ENCODE measurements at places on chromosomes 11 and 22.

GRCh38 chr11:2428322-2428795 lies 16.0 kb downstream of the TRPM5 start:
- no peak for DNase-seq

DNA sequence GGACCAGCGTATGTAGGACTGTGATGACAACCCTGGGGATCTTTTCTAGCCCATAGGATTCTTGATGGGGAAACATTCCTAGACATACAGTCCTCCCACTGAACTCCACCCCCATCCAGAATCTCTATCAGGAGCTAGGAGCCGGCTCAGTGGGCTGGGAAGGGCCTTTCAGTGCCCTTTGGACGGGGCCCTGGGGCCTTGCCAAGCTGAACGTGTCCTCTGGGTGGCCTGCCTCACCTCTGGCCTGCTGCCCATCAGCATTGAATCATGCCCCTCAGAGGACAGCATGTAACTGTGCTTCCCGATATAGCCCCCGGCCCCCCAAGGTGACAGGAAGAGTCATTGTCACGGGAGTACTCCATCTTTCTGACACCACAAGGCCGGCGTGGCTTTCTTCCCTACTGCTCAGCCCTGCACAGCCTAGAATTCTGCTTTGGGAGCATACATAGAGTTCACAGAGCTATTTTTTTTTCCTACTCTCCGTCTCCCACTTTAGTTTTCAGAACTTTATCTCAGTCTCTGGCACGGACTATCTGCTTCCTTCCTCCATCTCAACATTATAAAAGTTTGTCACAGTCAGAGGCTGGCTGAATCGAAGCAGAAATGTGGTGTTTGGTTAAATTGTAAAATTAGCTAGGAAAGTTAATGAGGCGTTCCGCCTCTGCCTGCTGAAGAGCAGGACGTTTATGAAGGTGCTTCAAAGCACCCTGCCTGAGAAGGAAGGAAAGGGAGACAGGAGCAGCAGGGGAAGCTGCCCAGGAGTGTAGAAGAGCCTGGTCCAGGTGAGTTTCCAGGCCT lies 111.9 kb downstream of the ZBTB16 start:
- no peak for DNase-seq

GRCh38 chr22:19853058-19853878 lies 1.4 kb downstream of the GNB1L start:
- no peak for DNase-seq

DNA sequence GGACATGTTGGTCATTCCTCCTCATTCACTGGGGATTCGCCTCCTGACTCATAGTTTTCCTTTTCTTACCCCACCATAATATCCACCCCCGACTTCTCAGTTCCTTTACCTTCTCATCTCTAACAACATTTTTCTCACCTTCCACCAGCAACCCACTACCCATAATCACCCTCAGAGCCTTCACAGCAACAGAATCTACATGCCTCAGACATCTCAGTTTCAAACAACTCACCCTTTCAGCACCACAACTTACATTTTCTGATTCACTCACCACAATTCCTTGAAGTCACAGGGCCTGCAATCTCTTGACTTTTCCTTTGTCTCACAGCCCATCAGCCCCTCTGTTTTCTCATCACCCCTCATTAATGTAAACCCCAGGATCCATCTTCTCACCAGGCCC lies 2.3 kb upstream of the MTNR1B start:
- DNase-seq = no peak

GRCh38 chr11:113591117-113591516 lies 115.0 kb downstream of the TMPRSS5 start:
- no peak for DNase-seq

GRCh38 chr11:118136801-118137200 lies 15.8 kb downstream of the SCN4B start:
- no peak for DNase-seq

- no peak for DNase-seq
Observed at GRCh38 chr11:115314330-115314920, 189.8 kb downstream of the CADM1 start.

- no peak for DNase-seq
Observed at GRCh38 chr11:16841984-16842383, 103.5 kb downstream of the C11orf58 start.

- DNase-seq = no peak
Observed at GRCh38 chr11:70091638-70092037, 13.5 kb downstream of the ANO1 start.

- no peak for DNase-seq
Observed at GRCh38 chr11:1126935-1127663, 30.7 kb upstream of the MUC5AC start.

- no peak for DNase-seq
Observed at GRCh38 chr11:64249038-64249437, 2.3 kb upstream of the PLCB3 start.

- no peak for DNase-seq
Observed at GRCh38 chr11:120714438-120714837, 202.9 kb downstream of the GRIK4 start.

DNA sequence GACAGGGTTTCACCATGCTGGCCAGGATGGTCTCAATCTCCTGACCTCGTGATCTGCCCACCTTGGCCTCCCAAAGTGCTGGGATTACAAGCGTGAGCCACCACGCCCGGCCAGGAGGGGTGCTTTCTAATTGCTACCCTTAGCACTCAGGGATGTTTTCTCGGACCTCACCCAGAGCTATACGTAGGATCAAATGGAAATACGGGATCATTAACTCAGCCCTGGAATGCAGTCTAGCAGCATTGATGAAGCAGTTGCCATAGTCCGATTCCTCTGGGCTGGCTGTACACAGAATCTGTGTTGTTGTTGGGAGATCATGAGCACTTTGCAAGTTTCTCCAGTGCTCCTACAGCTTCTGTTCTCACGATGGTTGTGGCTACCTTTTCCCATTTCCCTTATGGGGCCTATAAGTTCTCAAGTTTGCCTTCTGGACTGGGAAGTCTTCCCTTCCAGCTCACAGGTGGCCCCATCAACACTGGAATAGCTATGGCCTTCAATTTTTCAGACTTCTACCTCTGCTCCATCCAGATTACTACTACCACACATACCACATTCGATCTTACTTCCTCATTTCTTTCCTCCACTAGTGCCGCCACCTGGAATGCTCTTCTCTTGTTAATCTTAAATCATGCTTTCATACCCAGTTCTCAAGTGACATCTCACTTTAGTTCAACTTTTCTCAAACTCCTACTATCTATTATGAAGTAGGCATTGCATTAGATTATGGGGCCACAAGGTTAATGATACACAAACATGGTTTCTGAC lies 16.1 kb upstream of the PCF11 start:
- DNase-seq = no peak

- no peak for DNase-seq
Observed at GRCh38 chr11:133663135-133663985, 131.1 kb upstream of the OPCML start.

DNA sequence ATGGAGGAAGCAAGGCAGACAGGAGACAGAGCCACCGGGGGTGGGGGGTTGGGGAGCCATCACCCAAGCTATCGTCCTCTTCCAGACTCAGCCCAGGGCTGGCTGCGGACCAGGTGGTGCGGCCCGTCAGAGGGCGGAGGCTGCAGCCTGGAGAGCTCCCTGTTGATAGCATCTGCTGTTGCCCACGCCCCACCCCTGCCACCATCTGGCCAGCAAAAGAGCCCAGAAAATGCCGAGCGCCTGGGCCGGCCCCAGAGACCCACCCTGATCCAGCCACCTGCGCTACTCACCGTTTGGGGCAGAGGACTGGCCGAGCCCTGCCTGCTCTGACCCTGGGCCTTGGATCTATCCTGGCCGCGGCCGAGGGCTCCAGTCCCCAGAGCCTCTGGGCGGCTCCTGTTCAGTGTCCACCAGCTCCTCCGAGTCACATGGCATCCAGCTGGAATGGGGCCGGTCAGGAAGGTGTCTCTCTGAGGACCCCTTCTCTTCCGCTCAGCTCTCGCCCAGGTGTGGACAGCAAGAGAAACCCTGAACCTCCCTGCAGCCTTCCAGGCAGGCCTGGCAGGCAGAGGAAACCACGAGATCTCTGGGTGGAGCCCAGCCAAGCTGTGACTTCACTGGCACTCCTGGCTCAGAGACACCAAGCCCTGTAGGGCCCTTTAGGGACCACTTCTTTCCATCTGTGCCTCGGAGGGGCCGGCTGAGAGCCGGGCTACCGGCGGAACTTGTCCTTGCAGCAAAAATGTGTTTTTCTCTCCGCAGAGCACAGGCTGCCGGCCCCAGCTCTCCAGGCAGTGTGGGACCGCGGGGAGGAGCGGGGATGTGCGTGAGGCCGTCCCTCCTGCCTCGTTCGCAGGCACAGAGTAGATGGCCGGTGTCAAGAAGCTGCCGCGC lies at the start of gene MRGPRE:
MRGPRE (minus strand) TSS at position 567 of the 894 bp plus-strand sequence. CDS start 3,618 bp downstream, outside the sequence.
- DNase-seq = no peak

DNA sequence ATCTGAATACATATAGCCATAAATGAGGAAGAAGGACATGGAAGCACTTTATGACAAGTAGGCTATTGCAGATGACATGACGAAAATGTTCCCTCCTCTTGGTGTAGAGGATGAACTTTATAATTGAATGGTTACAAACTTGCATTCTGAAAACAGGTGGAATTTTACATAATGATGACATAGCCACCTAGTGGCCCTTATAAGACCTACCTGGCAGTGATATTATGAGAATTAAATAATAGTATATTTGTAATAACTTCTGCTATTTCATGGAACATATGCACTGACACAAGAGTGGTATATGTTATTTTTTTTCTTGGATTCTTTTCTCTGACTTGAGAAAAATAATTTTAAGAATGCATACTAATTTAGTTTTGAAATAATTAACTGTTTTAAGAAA lies 22.9 kb downstream of the TRIM22 start:
- DNase-seq = no peak

DNA sequence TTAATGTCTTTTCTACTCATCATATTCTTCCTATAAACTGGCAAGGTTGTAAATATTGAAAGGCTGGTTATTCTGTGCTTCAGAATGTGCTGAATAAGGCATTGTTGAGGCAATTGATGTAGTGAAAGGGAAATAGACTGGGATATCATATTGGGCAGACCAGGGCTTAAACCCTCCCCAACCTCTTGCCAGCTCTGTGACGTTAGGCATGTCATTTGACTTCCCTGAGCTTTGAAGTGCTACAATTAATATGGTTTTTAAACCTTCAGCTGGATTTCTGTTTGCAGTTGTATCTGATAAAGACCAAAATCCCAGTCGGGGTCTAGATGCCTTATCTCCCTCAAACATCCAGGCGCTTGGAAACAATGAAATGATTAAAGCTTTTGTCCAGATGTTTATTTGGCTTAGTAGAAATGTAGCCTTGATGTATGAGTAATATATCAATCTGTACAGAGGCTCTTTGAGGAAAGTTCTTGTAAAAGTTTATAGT lies 208.1 kb downstream of the DBX1 start:
- DNase-seq = no peak

DNA sequence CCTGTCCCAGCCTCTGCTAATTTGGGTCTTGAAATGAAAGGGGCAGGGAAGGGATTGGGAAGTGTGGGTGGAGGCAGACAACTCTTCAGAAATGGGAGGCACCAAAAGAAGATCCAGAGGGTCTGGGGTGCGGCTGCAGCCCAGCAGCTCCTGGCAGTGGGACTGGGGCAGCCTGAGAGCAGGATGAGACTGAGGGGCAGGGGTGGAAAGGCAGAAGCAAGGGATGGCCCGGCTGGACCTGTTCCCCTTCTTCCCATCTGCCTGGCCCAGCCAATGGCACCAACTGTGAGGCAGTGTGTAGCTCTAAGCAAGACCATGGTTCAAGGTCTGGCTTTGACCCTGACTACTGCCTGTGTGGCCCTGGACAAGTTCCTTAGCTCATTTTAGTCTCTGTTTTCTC lies 160.4 kb downstream of the ENTHD1 start:
- no peak for DNase-seq

GRCh38 chr11:128824191-128825049 lies 42.7 kb downstream of the KCNJ1 start:
- no peak for DNase-seq

DNA sequence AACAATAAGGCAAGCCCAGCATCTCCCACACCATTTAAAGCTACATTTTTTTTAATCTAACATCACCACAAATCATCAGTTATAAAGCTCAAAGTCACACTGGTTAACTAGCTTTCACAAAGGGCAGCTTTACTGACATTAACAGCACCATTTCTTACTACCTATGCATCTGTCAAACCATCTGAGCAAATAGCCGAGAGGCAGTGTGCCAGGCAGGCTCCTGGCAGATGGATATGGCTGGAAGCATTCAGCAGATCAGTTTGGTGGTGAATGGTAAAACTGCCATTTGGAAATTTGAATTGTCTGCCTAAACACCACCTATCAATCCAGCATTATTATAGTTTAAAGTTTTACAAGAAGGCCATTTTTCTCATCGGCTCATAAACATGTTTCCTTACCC lies 131.2 kb downstream of the TTC28 start:
- DNase-seq = no peak

GRCh38 chr11:86781546-86781945 lies 18.8 kb upstream of the PRSS23 start:
- no peak for DNase-seq

DNA sequence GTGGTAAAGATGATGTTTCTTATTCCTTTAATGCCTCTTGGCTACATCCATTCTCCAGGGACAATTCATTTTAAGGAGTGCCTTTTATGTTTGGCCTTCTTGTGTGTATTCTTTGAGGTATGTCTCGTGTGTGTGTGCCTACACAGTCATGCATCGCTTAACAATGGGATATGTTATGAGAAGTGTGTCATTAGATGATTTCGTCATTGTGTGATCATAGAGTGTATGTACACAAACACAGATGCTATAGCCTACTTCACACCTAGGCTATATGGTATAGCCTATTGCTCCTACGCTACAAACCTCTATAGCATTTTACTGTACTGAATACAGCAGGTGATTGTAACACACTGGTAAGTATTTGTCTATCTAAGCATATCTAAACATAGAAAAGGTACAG lies 23.0 kb downstream of the ZNF202 start:
- DNase-seq = no peak

DNA sequence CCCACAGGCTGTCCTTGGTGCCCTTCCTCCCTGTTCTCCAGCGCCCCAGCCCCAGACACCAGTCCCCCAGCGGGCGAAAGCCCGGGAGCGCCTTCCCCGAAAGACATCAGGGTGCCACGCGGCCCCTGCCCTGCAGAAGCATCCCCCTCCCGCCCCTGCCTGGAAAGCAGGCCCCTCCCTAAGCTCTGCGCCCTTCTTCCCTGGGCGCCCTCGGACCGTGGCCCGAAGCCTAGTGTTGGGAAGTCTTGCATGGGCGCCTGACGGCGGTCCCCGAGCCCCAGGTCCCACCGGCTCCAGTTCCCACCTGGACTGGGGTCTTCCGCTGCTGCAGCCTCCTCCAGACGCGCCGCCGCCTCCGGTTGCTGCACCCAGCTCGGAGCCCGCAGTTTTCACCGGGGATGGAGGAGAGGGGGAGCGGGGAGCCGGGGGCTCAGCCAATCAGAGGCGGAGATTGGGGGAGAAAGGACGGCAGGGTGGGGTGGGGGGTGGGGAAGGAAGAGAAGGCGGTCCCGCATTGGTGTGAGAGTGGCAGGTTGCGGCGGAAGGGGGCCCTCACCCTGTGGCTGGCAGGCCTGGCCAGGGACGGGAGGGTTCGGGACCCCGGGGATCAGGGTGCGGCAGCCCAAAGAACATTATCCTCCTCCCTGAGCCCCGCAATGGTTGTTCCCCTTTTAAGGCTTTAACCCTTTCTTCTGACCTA lies at the start of gene THY1:
THY1 (minus strand) TSS at position 364 of the 700 bp plus-strand sequence. CDS start 2,267 bp downstream, outside the sequence.
- no peak for DNase-seq
